ENCODE measurements at places on chromosomes 6 and 20.

DNA sequence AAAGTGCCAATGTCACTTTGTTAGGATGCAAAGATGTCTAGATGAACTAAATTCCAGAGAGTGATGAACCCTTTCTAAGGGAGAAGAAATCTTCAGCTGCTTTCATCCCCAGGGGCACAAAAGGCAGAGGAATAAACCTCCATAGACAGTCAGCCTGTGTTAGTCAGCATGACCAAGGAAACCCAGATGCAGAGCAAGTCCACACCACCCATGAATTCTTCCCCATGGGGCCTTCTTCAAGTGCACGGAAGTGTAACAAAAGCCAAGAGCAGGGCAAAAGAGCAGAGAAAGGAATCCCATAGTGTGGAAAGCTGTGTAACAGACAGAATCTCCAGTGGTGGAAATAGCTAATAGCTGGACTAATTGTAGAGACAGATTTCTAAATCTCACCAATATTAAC lies 50.0 kb downstream of the DCDC2 start:
- no peak for ATAC-seq

- no peak for ATAC-seq
These were observed 310.6 kb upstream of the RSPO3 start for GRCh38 chr6:126807876-126808275.

- ATAC-seq, result peak; percentile 71
These were observed 22.5 kb upstream of the HFE start for GRCh38 chr6:26064619-26065257.

GRCh38 chr6:145733810-145734209 lies 1.5 kb downstream of the EPM2A start:
- ATAC-seq, result no peak

- ATAC-seq, result no peak
These were observed 16.6 kb downstream of the DCDC2 start for GRCh38 chr6:24340998-24341938.

GRCh38 chr6:23267651-23268050 lies 698.3 kb downstream of the HDGFL1 start:
- ATAC-seq, result no peak

DNA sequence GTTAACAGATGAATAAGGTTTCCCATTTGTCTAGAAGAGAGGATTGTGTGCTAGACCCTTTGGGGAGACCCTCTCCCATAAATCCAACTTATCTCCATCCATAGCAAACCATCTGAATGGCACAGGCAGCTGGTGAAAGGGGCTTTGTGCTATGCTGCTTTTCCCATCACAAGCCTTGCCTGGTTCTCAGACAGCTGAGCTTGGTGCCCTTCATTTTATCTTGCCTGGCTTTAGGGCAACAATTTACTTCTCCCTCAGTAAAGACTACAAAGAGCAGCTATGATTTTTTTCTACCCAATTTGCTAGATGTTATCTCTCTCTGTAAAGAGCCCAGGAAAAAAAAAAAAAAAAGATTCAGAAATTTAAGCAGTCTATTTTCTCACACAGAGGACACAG lies 117.0 kb upstream of the COL21A1 start:
- ATAC-seq, result no peak

- ATAC-seq, result no peak
These were observed 98.9 kb downstream of the PAK5 start for GRCh38 chr20:9739991-9740390.

GRCh38 chr6:161584051-161584450 lies 310.2 kb upstream of the AGPAT4 start:
- no peak for ATAC-seq

- no peak for ATAC-seq
These were observed 7.3 kb downstream of the ETV7 start for GRCh38 chr6:36380166-36380565.

DNA sequence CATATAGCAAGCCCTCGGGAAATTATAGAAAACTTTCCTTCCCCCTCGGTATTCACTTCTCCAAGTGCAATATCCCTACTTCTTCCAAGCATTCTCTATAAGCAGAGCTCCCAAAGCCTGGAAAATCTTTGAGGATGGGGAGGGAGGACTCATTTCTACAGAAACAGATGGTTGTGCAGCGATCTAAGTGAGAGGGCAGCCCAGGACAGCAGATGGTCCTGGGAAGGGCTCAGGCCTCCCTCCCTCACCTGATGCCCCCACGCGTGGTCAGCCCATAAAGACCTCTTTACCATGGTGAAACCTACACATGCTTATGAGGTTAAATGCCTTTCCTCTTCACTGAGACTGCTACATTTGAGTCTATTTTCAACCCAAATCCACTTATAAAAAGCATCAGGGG lies 319.6 kb upstream of the QKI start:
- no peak for ATAC-seq

DNA sequence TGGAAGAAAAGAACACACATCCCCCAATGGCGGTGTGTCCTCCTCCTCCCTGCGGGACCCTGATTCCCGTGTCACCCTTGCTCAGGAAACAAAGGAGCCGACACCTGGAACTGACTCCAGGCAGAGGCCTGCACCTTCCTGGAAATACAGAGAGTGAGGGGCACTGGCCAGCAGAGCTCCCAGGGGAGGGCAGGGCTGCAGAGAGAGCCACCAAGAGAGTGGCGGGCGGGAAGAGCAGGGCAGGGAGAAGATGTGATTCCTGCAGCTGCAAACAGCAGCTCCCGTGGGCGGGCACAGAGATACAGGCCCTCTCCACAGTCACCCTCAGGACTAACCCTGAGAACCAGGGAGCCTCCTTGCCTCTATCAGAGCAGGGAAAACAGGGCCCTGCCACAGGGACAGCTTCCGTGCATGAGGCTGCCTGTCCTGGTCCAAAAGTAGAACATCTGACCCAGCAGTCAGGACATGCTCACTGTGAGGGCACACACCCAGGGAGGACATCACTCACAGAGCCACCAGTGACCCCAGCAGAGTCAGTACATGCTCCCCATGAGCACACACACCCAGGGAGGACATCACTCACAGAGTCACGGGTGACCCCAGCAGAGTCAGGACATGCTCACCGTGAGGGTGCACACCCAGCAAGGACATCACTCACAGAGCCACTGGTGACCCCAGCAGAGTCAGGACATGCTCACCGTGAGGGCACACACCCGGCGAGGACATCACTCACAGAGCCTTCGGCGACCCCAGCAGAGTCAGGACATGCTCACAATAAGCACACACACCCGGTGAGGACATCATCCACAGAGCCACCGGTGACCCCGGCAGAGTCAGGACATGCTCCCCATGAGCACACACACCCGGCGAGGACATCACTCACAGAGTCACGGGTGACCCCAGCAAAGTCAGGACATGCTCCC lies 193.1 kb downstream of the DLL1 start:
- ATAC-seq, result no peak

GRCh38 chr20:14820771-14821170 lies 483.4 kb upstream of the FLRT3 start:
- no peak for ATAC-seq

- no peak for ATAC-seq
These were observed 128.0 kb downstream of the TNFRSF21 start for GRCh38 chr6:47181681-47182080.

GRCh38 chr6:129491436-129491835 lies 218.5 kb downstream of the ARHGAP18 start:
- ATAC-seq, result no peak

DNA sequence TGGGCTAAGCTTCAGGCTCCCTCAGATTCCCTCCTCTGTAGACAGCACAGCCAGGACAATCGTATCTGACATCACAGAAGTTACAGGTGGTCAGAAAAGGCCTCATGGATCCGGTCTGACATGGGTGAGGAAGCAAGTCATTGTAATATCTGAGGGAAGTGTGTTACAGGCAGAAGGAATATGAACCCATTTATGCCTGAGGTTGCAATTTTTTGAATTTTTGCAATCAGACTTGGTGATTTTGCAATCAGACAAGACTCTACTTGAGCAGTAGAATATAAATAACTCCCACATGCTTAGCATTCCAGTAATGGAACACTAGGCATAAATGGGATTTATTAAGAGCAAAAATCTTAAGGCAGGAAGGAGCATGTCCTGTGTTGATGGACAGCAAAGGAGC lies 52.1 kb downstream of the CBLN4 start:
- no peak for ATAC-seq

- ATAC-seq, result no peak
These were observed 136.6 kb downstream of the MTHFD1L start for GRCh38 chr6:151002057-151002450.

DNA sequence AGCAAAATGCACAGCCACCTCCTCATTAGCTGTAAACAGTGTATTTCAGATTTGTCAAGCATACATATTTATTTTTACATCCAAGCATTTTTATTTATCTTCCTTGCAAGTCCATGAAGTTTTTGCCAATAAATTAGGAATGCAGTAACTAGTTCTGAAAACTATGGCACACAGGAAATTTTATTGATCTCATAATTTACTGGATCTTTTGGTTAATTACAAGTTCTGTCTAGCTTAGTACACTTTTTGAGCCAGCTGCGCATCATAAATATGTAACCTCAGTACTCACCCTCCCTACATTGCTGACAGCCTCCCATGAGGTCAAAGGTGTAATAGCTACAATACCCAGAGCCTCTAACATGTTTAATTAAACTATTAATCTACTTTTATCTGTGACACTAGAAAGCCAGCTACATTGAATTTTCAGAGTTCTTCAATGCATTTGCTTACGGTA lies 898.2 kb downstream of the KIF16B start:
- ATAC-seq, result no peak

GRCh38 chr6:106163446-106163965 lies 77.4 kb downstream of the PRDM1 start:
- peak; percentile 39 for ATAC-seq

DNA sequence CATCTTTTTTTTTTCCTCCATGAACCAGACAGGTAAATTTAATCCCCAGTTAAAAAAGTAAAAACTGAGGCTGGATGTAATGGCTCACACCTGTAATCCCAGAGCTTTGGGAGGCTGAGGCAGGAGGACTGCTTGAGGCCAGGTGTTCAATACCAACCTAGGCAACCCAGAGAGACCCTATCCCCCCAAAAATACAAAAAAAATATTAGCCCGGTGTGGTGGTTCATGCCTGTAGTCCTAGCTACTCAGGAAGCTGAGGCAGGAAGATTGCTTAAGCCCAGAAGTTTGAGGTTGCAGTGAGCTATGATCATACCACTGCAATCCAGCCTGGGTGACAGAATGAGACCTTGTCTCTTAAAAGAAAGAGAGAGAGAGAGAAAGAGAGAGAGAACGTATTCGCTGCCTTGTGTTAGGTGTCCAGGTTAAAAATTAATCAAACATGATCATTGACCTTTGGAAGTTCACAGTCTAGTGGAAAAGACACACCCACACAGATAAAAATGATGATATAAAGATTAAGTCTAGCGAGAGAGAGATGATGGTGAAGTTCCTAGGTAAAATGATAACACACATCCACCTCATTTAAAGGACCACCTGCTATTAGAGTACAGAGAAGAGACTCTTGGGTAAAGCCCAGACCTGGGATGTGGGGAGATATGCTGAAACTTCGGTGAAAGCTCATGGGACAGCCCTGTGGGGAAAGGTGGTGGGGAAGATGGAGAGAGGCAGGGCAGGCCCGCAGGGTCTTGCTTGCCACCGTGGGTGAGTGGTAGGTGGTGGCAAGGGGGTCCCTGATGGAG lies 4.8 kb upstream of the NHSL1 start:
- ATAC-seq, result no peak

- no peak for ATAC-seq
These were observed 211.9 kb downstream of the CENPW start for GRCh38 chr6:126551832-126552231.

GRCh38 chr6:136226027-136226673 lies 24.0 kb downstream of the MTFR2 start:
- ATAC-seq, result peak; percentile 73

All from activated T-helper 17 cell treated with anti-CD3 and anti-CD28 coated beads, Interleukin-2, amount 50 U/mL, for 72 hours (primary cell).